Activated T-cell treated with anti-CD3 and anti-CD28 coated beads for 48 hours (primary cell): ENCODE measurements at places on chromosomes 1 and 21.

DNA sequence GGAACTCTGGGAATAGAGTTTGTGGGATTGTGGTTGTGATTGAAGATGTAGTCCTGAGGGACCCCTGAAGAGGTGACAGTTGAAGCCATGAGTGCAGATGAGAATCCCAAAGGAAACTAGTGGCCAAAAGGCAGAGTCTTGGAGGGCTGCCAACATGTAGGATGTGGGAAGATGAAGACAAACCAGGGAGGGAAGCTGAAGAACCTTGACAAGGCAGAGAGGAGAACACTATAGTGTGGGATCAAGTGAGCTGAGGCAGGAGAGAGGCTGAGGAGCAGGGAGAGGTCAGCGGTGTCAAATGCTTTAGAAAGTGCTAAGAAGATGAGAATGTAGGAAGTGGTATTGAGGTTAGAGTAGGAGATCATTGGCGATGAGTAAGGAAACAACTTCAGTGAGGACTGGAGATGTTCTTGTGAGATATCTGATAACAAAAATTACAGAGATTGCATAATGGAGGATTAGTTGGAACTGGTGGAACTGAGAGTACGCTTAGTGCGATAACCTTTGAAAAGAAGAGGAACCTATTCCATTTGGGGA lies 88.5 kb upstream of the VCAM1 start:
- no peak for DNase-seq

GRCh38 chr1:176885751-176886150 lies 278.8 kb downstream of the ASTN1 start:
- no peak for DNase-seq

DNA sequence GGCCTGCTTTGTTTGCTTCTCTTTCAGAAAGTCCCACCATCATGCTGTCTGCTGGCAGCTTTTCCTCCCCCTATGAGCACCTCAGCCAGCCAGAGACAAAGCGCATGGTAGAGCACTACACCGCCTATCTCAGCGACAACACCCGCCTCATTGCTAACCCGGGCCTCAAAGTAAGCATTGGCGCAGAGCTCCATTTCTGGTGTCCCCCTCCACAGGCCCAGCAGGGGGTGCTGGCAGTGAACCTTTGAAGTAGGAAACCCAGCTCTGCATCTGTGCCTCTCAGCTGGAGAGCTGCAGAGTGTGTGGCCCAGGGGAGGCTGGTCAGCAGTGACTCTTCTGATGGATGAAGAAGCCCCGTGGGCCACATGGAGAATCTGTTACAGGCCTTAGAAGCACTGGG lies 81.2 kb upstream of the RAVER2 start:
- DNase-seq = peak; percentile 2

DNA sequence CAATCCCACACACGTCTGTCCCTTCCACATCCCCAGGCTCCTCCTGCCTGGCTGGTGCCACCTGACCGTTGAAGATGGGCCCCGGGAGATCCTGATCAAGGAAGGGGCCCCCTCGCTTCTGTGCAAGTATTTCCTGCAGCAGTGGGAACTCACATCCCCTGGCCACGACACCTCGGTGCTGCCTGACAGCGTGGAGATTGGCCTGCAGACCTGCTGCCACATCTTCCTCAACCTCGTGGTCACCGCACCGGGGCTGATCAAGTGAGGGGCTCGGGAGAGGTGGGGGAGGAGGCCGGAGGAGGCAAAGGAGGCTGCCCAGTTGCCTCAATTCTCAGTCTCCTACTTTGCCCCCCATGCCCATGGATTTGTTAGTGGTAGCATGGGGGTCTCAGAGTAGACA lies 5.6 kb downstream of the NCDN start:
- no peak for DNase-seq

- peak; percentile 44 for DNase-seq
Observed at GRCh38 chr21:38766987-38767722, 38.6 kb upstream of the ETS2 start.

- DNase-seq = no peak
Observed at GRCh38 chr1:209613400-209614150, 30.1 kb downstream of the CAMK1G start.

GRCh38 chr1:55400508-55400907 lies 185.3 kb upstream of the USP24 start:
- no peak for DNase-seq

DNA sequence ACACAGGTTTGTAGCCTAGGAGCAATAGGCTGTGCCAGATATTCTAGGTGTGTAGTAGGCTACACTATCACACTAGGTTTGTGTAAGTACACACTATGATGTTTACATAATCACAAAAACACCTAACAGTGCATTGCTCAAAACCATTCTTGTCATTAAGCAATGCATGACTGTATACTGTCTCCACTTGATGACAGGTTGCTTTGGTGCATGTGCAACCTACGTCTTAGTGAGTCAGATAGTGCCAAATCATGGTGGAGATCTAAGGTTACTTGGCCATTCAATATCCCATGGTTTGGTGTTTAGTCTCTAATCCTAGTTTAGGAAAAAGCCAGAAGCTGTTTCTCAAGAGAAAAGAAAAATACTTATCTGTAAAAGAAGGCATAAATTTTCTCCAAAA lies 181.1 kb downstream of the KCNK2 start:
- DNase-seq = no peak

- no peak for DNase-seq
Observed at GRCh38 chr1:27548858-27549719, 54.9 kb downstream of the AHDC1 start.

- no peak for DNase-seq
Observed at GRCh38 chr1:82279241-82279640, 478.5 kb downstream of the ADGRL2 start.

GRCh38 chr1:162172311-162173102 lies 103.0 kb downstream of the NOS1AP start:
- no peak for DNase-seq
